Activated CD4-positive, alpha-beta T cell treated with anti-CD3 and anti-CD28 coated beads, Interleukin-2, Interleukin-4, amounts not matched to agents 100 ng/mL and 50 ng/mL, durations not matched to agents 16 hours and 8 hours (primary cell): ENCODE measurements at places on chromosomes 5 and 9.

- DNase-seq: no peak
Observed at GRCh38 chr9:14097215-14097614, 216.7 kb downstream of the NFIB start.

DNA sequence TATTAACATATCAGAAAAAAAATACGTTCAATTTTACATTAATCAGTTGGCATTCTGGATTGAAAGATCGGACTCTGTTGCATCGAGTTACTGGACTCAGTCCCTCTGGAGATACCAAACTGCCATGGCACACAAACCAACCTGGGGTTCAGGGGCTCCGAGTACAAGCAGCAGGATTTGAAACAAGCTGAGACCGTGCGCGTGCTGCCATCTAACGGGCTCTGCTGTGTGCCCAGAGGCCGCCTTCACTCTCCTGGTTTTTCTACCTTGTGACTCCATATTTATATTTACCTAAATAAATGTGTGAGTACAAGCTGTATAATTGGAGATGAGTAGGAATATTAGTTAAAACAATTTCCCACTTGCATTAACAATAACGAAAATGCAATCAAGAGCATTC is 48.2 kb downstream of the ANXA1 start:
- no peak for DNase-seq

DNA sequence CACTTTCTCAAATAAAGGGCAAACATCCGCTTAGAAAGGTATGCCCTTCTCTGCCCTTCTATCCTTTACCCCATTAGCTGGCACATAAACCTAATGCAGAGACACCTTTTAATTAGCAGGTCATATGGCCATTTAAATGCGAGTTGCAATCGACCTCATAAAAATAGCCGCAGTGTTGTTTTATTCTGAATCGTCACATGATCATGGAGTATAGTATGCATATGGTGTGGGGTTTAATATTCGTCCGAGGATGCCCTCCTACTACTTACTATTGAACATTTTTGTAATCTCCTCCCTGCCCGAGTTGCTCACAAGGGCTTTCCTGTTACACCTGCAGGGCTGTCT is 72.0 kb downstream of the PIK3R1 start:
- DNase-seq: no peak

GRCh38 chr9:136463578-136463977 is 19.3 kb downstream of the SEC16A start:
- no peak for DNase-seq

GRCh38 chr5:104734046-104734445 is 1171.5 kb upstream of the NUDT12 start:
- DNase-seq: no peak

DNA sequence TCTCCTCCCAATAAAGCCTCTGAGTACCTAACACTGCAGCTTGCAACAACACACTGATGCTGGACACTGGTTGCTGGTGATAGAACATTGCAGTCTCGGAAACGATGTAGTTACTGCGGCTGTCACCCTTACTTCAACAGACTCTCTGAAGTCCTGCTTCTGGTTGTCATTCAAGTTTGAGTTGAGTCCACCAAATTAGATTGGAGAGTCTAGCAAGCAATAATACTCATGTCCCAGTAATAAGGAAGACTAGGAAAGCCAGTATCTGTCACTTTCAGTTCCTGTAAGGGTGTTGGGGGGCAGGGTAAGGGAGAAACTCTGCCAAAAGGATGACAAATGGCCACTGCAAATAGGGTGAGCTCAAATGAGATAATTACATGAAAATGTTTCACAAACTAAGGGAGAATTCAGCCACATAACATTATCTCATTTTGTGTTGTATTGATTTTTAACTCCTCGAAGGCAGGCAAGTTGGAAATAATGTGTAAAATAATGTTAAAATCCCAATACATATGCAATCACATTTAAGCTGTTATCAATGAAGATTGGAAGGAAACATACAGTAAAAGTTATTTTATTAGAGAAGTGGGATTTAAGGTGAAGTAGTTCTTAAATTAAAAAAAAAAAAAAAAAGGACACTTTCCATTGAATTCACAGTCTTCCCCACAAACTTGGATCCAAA is 849 bp upstream of the IFT74 start:
- DNase-seq: no peak

GRCh38 chr5:65305913-65306312 is 175.8 kb downstream of the ADAMTS6 start:
- no peak for DNase-seq
